ENCODE measurements at places on chromosomes 6 and 20.

GRCh38 chr6:37047689-37048402 lies 42.4 kb downstream of the FGD2 start:
- no peak for DNase-seq

GRCh38 chr6:54654381-54654780 lies 192.2 kb upstream of the FAM83B start:
- DNase-seq: no peak

GRCh38 chr20:46833360-46833759 lies 61.3 kb upstream of the EYA2 start:
- no peak for DNase-seq

- DNase-seq: no peak
Measured at GRCh38 chr6:47168180-47168579, 126.0 kb upstream of the ADGRF1 start.

DNA sequence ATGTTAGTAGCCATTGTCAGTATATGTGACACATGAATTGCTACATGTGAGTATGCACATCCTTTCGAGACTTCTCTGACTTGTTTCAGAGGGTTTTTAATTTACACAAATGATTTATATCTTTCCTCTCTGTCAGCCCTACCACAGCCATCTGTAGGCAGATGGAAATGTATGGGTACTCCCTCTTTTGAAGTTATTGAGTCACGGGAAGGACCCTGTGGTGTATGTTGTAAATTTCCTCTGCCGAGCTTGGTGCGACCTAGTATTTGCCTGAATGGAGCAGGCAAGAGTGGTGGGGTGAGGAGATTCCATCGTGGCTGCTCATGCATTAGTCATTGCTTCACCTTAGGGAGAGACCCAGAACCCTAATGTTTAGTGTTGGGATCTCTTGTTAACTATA lies 171.9 kb downstream of the JARID2 start:
- DNase-seq: no peak

GRCh38 chr6:106747139-106747538 lies 117.8 kb downstream of the QRSL1 start:
- no peak for DNase-seq

GRCh38 chr6:116866281-116866871 lies 10.7 kb upstream of the RFX6 start:
- no peak for DNase-seq

DNA sequence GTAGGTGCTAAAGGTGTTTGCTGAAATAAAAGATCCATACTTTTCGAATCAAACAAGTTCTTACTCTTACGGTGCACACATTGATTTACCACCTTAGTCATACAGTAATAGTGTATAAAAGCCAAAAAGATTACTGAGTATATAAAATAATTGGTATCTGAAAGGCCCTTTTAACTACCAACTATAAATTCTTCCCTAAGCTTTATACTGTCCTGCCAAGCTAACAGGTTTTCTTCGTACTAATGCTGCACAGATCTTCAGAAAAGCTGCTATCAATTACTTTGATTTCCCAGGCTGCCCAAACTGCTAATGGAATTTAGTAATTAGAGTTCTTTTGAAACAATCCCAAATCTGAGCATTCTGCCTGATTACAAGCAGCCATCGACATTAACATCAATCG lies 97.5 kb downstream of the PRKN start:
- DNase-seq: no peak

DNA sequence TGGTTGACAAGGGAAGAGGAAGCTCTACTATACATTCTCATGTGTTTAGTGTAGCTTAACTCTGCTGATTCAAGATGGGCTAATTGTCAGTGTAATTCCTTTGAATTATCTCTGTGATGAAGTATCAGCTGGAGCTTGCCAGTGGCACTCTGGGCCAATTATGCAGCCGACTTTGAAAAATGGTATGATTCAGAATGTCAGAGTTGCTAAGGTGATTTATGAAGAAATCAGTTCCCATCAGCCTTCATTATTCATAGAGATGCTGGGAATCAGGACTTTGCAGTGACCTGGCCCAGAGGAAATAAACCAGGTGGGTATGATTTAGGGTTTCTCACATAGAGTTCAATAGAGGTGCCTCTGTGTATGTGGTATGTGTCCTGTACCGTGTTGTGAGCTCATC lies 33.4 kb downstream of the KCNS1 start:
- no peak for DNase-seq

DNA sequence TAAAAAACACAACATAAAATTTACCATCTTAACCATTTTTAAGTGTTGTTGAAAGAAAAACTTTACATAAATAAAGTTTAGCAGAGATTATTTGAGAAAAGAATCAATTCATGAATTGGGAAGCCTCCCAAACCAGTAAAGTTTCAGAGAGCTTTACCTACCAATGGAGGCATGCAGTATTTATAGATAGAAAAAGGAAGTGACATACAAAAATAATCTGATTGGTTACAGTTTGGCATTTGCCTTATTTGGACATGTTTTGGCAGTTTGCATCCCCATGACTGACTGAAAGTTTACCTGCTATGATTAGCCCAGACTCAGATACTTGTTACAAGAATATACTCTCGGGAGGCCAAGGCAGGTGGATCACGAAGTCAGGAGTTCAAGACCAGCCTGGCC lies 3.7 kb upstream of the CMTR1 start:
- no peak for DNase-seq

GRCh38 chr6:36692220-36692619 lies 5.4 kb upstream of the RAB44 start:
- peak; percentile 72 for DNase-seq

- DNase-seq: no peak
Measured at GRCh38 chr6:25219216-25219916, 59.8 kb upstream of the CARMIL1 start.

DNA sequence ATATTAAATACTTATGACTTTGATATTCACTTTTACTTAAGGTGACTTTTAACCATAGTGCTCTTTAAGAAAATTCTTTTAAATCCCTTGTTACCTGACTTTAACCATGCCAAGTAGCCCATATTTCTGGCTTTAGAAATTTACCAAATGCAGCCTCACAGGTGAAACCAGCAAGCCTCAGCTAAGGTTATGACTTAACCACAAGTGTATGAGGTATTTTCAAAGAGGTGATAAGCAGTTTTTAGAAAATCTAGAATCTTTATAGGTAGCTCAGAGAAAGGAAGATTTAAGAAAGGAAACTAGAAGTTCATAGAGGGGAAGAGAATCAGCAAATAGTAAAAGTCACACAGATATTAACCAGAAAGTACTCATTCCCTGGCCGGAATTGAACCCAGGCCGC lies 661.9 kb upstream of the GJE1 start:
- no peak for DNase-seq

- no peak for DNase-seq
Measured at GRCh38 chr6:72321788-72322187, 300.1 kb upstream of the KCNQ5 start.

DNA sequence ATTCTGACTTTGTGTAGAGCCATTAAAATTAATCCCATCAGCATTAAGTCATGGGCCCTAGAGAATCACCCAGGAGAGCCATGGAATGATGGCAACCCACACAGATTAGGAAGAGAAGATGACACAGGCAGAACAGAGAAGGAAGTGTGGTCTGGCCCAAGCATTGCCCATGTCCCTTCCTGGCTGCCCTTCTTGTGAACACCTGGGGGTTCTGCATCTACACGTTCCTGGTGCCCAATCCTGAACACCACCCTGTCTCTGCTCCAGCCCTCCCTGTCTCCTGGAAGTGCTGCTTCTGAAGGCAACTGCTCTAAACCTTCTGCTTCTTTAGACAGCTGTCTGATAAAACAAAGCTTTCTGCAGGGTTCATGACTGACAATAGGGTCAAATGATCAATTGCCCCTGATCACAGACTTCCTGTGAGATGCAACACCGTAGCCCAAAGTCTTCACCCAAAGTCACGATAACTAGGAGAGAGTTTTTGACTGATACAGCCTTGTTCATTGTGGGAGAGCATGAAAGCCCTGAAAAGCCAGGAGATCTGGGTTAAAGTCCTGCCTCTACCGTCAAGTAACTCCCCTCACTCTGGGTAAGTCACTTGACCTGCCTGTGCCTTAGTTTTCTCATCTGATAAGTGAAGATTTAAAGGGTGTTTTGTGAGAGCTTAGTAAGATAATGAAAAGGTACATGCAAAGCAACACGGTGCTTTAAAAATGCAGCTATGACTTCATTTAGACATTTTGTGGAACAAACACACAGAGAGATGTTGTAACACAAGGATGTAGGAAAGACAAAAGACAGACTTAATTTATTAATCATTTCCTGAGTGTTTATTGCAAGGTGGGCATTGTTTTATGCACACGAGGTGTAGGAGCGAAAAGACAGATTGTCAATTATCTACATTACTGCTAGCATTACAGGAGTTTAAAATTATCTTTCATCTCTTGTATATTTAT lies 291.2 kb upstream of the STXBP5 start:
- no peak for DNase-seq
